AG08395 (cell line): ENCODE measurements at places on chromosomes 12 and 14.
A peak's percentile ranks its signal among the peaks of the same experiment; 100 is the strongest.

DNA sequence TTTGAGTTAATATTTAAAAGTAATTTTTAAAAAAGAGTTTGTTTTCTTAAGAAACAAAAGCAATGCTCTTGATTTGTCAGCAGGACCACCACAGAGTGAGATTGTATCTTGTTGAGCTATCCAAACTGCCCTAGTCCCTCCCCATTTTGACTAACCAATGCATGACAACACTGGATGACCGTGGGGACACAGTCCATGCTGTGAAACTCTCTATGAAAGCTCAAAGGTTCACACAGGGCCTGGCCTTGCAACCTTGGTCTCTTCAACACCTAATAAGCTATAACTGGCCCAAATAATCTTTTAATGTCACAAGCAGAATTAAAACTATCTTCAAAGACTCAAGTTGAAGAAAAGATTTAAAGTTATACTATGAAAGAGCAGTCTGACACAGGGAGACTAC is 13.5 kb downstream of the ETFRF1 start:
- no peak for DNase-seq

DNA sequence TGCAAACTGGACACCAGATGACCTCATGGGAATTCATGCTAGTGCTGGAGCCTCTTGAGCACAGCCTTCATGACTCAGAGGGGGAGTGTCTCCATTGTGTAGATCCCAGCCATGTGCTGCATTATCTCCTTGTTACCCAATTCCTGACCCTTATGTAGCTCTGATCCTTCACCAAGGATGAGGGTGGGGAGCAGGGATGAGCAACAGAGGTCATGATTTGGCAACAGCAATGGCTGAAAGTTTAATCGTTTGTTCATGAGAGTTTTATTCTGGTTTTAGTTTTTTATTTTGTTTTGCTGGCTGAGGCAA is 9.5 kb upstream of the BDKRB1 start:
- peak; percentile 95 for DNase-seq

- no peak for DNase-seq
Measured at GRCh38 chr14:42626986-42627385, 1020.3 kb downstream of the LRFN5 start.

DNA sequence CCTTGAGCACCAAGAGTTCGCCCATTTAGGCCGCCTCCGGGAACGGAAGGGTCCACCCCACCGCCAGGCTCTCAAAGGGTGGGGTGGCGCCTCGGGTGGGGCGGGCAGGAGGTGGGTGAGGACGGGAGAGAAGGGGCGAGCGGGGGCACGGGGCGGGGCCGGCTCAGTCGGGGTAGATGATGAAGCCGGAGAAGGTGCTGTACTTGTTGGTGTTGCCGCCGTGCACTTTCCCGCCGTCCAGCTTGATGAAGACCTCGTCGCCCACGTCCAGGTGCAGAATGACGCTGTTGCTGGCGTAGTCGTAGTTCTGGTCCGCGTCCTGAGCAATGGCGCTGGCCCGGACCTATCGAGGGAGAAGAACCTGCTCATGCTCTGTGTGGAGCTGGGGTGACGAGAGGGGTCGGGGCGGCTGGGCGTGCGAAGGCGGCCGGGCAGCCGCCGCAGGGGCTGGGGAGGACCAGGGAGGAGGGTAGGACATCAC is 4.1 kb downstream of the C1QL4 start:
- no peak for DNase-seq

- DNase-seq = peak; percentile 80
Measured at GRCh38 chr14:94665121-94665520, 52.9 kb downstream of the SERPINA3 start.

DNA sequence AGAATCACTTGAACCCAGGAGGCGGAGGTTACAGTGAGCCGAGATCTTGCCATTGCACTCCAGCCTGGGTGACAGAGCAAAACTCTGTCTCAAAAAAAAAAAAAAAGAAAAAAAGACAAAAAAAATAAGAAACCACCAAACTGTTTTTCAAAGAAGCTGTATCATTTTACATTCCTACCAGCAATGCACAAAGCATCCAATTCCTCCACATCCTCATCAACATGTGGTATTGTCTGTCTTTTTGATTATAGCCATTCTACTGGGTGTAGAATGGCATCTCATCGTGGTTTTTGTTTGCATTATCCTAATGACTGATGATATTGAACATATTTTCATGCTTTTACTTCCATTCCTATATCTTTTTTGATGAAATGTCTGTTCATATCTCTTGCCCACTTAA is 36.2 kb upstream of the GNG2 start:
- no peak for DNase-seq

DNA sequence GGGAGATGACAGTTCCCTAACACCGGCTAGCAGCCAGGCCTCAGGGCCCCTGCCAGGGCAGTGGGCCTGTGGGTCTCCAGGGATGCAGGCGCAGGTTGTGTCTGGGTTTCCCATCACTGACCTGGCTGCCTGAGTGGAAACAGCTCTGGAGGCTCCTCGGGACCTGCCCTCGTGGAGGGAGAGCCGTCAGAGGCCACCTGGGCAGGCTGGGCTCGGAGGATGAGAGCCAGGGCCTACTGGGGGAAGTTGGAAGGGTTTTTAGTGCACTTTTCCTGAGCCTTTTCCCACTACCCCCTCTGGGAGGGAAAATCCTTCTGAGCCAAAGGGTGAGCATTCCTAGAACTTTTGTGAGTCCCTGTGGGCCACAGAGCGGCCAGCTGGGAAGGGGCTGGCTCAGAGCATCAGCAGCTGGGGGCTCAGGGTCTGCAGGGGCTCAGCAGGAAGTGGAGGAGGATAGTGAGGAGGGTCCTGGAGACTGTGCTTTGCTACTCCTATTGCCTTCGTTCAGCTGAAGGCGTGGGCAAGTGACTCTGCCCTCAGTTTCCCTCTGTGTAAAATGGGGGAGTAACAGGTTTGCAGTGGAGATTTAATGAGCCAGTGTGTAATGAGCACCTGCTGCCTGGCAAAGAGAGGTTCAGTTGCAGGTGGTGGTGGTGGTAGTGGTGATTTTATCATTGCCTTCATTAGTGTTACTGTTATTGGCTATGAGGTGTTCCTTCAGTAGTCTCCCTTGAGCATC is 1.8 kb downstream of the SH2B3 start:
- DNase-seq = no peak

DNA sequence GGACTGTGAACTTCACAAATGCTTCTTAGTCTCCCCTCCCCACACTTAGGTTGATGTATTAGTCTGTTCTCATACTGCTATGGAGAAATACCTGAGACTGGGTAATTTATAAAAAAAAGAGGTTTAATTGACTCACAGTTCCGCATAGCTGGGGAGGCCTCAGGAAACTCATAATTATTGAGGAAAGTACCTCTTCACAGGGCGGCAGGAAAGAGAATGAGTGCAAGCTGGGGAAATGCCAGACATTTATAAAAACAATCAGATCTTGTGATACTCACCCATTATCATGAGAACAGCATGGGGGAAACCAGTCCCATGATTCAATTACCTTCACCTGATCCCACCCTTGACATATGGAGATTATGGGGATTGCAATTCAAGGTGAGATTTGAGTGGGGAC is 178.8 kb downstream of the SLC38A4 start:
- no peak for DNase-seq

- no peak for DNase-seq
Measured at GRCh38 chr14:90358359-90358758, 26.6 kb upstream of the NRDE2 start.

GRCh38 chr14:101072945-101073597 is 169.5 kb upstream of the RTL1 start:
- peak; percentile 84 for DNase-seq

- peak; percentile 21 for DNase-seq
Measured at GRCh38 chr12:116236148-116236731, 41.3 kb downstream of the MED13L start.

GRCh38 chr14:37185670-37186069 is 12.1 kb upstream of the MIPOL1 start:
- DNase-seq = no peak

DNA sequence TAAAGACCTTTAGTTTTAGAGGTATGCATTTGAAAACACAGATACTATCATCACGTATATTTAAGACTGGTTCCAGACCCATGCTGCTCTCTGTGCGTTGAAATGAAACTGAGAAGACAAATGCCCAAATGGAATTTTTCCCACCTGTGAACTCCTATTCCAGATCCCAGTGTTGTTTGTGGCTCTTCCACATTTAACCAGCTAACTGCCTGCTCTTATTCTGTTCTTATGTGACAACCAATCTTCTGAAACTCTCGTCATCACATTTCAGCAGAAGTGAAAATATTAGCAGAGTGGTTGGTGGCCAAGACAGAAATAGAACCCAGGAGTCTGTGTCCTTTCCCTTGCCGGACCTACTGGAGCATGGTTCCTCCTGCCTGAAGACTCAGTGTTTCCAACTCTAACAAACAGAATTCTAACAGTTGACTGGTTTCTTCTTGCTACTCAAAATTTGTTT is 460.2 kb downstream of the RAD51B start:
- no peak for DNase-seq

DNA sequence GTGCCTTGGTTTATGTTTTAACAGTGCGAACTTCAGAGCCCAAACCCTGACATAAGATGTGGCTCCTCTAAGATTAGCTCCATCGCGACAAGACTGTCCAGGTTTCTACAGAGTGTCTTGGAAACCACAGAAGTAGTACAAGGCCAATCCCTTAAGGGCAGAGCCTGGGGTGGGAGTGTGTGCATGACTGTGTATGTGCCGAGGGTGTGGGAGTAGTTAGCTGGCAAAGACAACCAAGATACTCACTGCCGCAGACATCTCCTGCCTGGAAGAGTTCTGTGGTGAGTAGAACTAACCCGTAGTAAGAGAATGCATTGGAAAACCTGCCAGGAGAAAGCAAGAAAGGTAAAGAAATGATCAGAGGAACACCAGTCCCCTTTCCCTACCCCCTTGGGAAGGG is 54.1 kb downstream of the DAO start:
- DNase-seq = no peak

DNA sequence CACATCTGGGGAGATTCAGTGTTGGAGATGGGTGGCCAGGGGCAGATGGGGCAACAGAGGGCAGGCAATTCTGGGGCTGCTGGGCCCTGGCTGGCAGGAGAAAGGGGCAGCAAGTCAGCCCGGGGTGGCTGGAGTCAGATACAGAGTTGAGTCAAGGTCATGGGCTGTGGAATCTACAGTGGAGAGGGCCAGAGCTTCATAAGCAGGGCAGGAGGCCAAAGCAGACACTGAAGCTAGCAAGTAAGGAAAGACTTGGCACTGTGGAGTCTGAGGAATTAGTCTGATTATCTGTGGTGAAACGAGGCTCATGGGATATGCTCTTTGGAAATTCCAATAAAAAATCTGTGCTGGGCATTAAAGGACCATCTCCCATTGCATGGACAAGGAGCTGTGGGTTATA is 95.5 kb downstream of the TMX1 start:
- peak; percentile 81 for DNase-seq

- DNase-seq = peak; percentile 55
Measured at GRCh38 chr12:104877103-104877705, 80.9 kb downstream of the SLC41A2 start.

DNA sequence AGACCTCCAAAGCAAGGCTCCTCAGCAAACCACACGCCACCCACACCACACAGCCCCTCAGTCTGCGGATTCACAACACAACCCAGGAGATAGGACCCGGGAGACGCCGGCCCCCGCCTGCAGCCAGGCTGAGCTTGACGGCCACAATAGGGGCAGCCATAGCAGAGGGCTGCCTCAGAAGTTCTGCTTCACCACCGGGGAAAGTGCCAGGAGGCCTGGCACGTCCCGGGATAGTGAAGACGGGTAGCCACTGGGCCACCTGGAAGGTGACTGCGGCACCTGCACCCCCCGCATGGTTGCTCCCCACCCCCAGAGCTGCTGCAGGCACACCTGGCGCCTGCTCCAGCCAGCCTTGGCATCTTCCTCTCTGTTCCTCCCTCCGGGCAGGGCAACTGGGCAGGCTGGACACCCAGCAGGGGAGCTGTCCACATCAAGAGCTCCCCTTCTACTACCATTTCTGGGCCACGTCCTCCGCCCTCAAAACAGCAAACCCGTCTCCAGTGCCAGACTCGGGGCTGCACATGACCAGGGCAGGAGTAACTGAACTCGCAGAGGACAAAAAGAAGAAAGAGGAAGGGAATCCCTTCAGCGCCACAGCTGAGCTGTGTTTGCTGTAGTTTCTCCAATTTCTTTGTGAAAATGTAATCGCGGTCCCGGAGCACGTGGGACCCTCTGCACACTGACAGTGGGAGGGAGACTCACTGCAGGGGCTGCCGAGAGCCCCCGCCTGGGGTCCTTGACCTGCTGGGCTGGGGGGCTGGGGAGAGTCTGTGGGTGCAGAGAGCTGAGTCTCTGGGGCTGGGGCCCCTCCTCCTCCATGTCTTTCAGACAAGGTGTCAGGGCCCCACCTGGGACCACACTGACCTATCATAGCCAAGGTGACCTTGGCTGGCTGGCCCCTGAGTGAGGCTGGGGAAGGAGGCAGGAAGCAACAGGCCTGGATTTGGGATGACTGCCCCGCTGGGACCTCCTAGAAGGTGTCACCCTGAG is 74.2 kb upstream of the C14orf180 start:
- DNase-seq = no peak

GRCh38 chr12:10562306-10562933 is 51.0 kb downstream of the MAGOHB start:
- DNase-seq = peak; percentile 37

DNA sequence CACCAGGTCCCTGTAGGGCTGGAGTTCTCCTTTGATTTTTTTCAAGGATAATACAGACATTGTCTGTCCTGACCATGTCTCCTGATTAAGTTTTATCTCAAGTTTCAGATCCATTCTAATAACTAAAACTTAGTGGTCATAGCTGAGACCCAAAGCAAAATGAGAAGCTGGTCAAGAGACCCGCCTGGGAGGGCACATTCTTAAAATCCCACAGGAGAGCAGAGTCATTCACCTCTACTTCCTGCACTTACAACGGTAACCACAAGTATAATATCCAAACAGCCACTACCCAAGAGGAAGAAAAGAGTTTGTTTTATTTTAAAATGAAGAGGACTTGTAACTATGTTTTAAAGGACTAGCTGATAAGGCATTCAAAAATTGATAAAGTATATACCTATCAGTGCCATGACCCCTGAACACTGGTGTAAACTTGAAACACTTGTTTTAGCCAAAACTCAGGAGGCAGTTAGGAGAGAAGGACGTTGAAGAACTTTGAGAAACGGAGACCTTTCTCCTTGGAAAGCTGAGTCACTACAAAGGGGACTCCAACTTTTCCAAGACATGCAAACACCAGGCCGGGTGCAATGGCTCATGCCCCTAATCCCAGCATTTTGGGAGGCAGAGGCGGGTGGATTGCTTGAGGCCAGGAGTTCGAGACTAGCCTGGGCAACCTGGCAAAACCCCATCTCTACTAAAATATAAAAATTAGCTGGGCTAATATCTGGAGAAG is 478.2 kb downstream of the GLT1D1 start:
- DNase-seq = no peak

DNA sequence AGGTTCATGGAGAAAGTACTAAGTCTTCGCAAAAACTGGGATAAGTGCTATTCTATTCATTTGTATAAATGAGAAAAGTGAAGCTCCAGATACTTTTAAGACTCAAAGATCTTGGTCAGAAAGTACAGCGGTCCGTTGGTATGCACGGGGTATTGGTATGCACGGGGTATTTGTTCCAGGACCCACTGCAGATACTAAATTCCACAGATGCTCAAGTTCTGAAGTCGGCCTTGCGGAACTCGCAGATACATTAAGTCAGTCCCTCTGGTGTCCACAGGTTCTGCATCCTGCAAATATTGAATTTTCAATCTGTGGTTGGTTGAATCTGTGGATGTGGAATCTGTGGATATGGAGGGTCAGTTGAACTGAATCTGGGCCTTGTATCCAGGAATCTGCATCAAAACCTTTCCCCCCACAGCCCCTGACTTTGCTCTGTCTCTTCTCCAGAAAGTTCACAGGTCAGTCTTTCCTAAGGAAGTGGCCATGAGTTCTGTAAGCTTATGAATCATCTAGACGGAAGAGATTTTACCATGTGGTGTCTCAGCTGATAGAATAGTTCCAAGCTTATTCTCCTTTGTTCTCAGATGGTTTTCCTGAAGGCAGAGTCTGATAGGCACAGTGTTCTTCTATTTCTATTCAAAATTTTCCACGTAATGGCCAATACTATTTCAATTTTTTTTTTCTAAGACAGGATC is 274.7 kb downstream of the NEDD1 start:
- no peak for DNase-seq
